Small intestine (tissue), 16 donors: ENCODE measurements at places on chromosomes 6 and 20. TPM values are rescaled to one million over a fixed set of nuclear protein-coding genes. Genes with fewer than 3 reads are reported as not detected.

CPXM1 gene
- 1.8 TPM for polyA plus RNA-seq

MUC22 gene
- polyA plus RNA-seq, result not detected

DNA sequence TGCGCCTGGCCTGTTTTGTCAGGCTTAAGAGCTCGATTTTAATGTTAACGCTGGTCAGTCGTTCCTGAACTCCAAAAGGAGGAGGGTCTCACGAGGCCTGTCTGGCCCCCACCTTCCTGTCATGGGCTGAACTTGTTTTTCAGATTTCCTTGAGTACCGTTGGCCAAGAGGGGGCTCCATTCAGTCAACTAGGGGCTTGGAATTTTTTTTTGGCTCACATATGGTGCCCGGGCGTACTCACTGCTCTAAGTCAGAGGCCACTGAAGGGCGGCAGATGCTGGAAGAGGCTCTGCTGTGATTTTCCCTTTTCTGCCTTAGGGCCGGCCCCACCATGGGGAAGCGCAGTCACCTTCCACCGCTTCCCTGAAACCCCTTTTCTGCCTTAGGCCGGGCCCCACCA is 6.9 kb upstream of the BIRC7 start:
- H3K36me3 ChIP-seq, result no peaks in the 10 kb centered on the region
- DNase-seq, result no peak
- H3K4me1 ChIP-seq, result no peaks in the 10 kb centered on the region
- H3K27me3 ChIP-seq, result peaks cover 34% of the 10 kb centered on the region
- H3K27ac ChIP-seq, result no peak overlapping the region

GRCh38 chr20:63695424-63696305 is 787 bp upstream of the TNFRSF6B start:
- no peak overlapping the region for H3K4me3 ChIP-seq
- no peaks in the 10 kb centered on the region for H3K27me3 ChIP-seq
- H3K36me3 ChIP-seq, result peaks cover 2% of the 10 kb centered on the region
- H3K4me1 ChIP-seq, result peaks cover 2% of the 10 kb centered on the region
- DNase-seq, result no peak

GRCh38 chr6:170208651-170209353 is 82.1 kb downstream of the DLL1 start:
- no peak overlapping the region for H3K27ac ChIP-seq
- H3K4me1 ChIP-seq, result no peaks in the 10 kb centered on the region
- H3K36me3 ChIP-seq, result no peaks in the 10 kb centered on the region
- DNase-seq, result no peak

- DNase-seq, result no peak
- H3K27me3 ChIP-seq, result no peaks in the 10 kb centered on the region
- H3K27ac ChIP-seq, result no peak overlapping the region
- no peaks in the 10 kb centered on the region for H3K36me3 ChIP-seq
- no peaks in the 10 kb centered on the region for H3K4me1 ChIP-seq
- H3K4me3 ChIP-seq, result no peak overlapping the region
Measured at GRCh38 chr6:122696079-122696478, 83.4 kb upstream of the FABP7 start.

DNA sequence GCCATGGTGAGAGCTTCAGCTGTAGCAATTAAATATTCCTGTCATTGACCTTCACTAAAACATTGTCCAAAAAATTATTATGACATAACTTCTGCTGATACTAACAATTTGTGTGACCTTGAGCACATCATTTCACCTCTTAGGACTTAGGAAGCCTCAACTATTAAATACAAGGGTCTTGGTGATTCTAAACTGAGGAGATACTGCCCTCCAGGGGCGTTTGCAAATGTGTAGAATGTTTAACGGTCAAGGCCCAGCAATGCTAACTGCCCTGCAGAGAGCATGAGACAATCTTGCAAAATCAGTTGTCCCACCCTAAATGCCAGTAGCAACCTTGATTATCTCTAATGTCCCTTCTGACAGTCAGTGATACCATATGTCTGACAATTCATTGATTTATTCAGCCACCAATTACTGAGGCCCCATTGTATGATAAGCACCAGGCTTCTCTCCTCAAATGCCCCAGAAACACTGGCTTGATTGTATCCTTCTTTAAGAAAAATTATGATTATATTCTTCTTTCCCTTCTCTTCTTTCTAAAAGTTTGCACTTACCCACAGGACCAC is 284.1 kb upstream of the PLN start:
- no peaks in the 10 kb centered on the region for H3K4me1 ChIP-seq
- no peak overlapping the region for H3K4me3 ChIP-seq
- peak; percentile 7 for DNase-seq
- H3K36me3 ChIP-seq, result no peaks in the 10 kb centered on the region
- H3K27ac ChIP-seq, result no peak overlapping the region

DNA sequence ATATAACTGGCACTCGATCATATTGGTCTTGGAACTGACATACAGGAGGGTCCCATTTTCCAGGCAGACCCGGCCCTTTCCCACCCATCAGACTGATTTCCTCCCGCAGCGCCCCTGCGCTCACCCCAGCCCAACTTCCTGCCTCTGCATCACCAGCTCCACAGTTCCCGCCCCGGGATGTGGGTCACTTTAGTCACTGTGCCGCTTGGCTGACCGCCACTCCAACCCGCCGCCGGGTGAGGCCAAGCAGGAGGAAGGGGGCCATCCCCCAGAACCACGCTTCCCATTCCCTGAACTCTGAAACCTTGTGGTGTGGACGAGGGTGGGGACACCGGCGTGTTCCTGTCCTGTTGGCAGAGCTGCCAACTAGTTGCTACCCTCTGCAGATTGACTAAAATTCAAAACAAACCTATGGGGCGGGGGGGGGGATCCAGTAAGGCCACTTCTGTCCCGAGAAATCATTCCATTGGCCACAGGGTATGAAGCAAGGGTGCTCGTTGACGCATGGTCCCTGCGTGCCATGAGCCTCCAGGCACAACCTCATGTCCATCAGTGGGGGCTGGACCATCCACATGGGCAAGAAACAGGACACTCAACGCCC is 12.3 kb downstream of the TGM2 start:
- H3K36me3 ChIP-seq, result no peaks in the 10 kb centered on the region
- H3K4me1 ChIP-seq, result peaks cover 3% of the 10 kb centered on the region
- no peak overlapping the region for H3K4me3 ChIP-seq
- no peaks in the 10 kb centered on the region for H3K27me3 ChIP-seq

DNA sequence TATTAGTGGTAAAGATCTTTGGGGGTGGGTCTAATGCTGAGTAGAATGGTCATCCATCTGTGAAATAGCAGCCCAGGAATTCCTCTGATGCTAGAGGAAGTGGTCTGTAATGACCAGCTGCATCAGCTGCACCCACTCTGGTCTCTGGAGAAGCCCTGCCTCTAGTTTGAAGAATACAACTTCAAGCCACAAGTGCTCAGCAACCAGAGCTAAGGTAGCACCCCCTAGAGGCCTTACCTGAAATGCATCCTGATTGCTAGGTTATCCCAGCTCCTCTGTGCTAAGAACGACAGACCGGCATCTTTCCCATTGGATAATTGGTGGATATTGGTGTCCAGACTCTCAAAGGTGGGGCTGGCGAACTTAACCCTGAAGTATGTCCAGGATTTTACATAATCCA is 58.2 kb downstream of the DNAH8 start:
- no peaks in the 10 kb centered on the region for H3K4me1 ChIP-seq
- no peak overlapping the region for H3K27ac ChIP-seq
- H3K36me3 ChIP-seq, result no peaks in the 10 kb centered on the region
- no peak overlapping the region for H3K4me3 ChIP-seq
- no peaks in the 10 kb centered on the region for H3K27me3 ChIP-seq
- DNase-seq, result peak; percentile 15

DNA sequence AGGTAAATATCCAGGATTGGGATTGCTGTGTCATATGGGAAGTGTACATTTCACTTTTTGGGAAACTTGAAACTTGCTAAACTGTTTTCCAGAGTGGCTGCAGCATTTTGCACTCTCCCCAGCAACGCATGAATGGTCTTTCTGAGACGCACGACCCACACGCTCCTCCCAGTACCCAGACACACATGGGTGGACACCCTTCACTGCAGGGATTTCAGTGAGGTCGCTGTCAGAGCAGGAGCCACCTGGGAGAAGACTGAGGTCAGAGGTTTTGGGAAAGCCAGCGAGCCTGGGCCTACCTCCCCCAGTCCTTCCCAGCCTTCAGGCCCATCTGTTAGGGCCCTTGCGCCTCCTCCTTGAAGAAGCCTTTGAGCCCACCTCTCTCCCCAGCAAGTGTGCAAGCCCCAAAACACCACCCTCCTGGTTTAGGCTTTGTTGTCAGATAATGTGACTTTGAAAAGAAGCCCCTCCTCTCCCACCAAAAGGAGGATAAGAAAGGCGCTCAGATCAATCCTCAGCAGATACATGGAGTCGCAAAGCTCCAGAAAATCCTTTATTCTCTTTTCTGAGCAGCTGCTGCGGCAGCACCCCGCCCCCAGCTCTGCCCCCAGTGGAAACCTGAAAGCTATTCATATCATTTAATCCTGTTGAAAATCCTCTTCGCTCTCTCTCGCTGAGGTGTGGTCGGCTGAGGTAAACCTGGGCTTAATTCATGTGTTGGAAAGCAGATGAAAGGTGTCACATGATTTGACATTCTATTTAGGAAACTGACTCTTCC is 12.7 kb upstream of the JAG1 start:
- no peak overlapping the region for H3K4me3 ChIP-seq
- H3K27ac ChIP-seq, result no peak overlapping the region
- H3K27me3 ChIP-seq, result no peaks in the 10 kb centered on the region
- no peaks in the 10 kb centered on the region for H3K4me1 ChIP-seq

GRCh38 chr6:47342824-47343223 is 33.1 kb upstream of the TNFRSF21 start:
- no peak for DNase-seq
- peaks cover 10% of the 10 kb centered on the region for H3K4me1 ChIP-seq
- no peak overlapping the region for H3K4me3 ChIP-seq
- no peaks in the 10 kb centered on the region for H3K27me3 ChIP-seq
- H3K36me3 ChIP-seq, result no peaks in the 10 kb centered on the region

DNA sequence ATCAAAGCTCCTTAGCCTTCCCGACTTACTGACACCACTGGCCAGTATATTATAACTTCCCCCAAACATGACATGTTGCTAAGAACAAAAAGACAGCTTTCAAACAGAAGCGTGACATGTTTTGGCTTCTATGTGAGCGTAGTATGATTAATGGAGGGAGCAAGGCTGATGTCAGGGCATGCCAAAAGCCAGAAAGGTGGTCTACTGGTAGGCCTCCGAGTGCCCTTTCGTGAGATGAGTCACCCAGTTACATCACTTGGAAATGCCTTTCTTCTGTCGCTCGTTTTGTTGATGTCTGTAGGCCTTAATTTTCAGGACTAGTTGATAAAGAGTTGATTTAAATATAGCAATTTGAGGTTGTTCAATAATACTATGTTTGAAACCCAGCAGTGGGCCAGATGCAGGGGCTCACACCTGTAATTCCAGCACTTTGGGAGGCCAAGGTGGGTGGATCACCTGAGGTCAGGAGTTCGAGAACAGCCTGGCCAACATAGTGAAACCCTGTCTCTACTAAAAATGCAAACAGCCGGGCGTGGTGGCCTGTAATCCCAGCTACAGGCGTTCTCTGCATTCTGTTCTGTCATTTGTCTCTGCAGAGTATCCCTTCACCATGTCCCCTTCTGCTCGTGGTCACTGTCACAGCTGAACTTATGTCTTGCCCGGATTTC is 53.3 kb downstream of the CNKSR3 start:
- no peaks in the 10 kb centered on the region for H3K4me1 ChIP-seq
- H3K36me3 ChIP-seq, result peaks cover 12% of the 10 kb centered on the region
- H3K27me3 ChIP-seq, result no peaks in the 10 kb centered on the region

DNA sequence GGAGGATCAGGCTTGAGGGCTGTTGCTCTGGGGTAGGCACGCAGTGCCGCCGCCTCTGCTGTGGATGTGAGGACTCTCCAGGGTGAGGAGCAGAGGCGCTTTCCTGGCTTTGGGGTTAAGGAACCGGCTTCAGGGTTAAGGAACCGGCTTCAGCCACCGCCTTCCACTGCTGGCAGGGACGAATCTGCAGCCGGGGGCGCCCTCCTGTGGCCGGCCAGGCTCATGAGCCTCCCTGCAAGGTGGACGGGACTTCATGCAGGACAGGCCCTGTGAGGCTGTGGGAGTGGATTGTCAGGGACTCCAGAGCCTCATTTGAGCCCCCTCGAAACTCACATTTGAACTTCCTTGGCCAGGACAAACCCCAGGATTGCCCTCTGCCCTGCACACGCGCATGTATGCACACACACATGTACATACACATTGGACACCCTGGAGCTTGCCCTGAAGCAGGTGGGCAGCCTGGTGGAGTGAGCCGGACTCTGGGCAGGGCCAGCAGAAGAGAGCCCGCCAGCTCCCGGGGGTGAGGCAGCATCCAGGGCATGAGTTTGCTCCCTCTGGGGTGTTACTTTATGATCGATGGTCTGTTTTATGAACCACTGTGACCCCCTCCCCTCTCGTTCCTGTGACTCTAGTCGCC is 146.9 kb downstream of the PHACTR3 start:
- no peak overlapping the region for H3K27ac ChIP-seq
- no peaks in the 10 kb centered on the region for H3K4me1 ChIP-seq
- H3K27me3 ChIP-seq, result no peaks in the 10 kb centered on the region
- no peaks in the 10 kb centered on the region for H3K36me3 ChIP-seq
- no peak overlapping the region for H3K4me3 ChIP-seq

DNA sequence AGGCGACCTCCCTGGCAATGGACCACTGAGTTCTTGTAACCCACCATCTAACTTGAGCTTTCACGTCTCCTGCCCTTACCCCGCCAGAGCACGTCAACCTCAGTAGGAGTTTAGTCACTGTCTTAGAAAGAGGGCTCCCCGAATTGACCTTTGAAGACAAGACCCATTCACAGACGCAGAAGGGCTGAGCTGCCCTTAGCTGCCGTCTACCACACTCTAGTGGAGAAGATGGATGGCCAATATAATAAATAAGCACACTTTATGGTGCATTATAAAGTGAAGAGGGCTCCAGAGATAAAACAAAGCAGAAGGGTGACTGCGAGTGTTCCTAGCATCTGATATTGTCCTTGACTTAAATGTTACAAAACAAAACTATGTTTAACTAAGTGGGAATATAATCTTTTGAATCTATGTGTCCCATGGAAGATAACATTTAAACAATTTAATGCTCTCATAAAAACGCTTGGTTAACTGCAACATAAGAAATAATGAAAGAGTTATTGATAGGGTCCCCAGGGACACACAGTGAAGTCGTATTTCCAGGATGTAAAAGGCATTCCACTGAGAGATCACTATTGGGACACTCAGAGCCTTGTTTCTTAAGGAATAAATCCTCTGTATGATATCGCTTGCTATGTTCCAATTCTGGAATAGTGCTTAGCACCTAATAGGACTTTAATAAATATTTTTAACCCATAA is 261.1 kb downstream of the THBS2 start:
- no peak for DNase-seq
- H3K27ac ChIP-seq, result no peak overlapping the region

- H3K4me3 ChIP-seq, result peak overlapping the region; percentile 82
- no peaks in the 10 kb centered on the region for H3K27me3 ChIP-seq
- H3K27ac ChIP-seq, result peak overlapping the region; percentile 41
- H3K36me3 ChIP-seq, result peaks cover 24% of the 10 kb centered on the region
- peaks cover 32% of the 10 kb centered on the region for H3K4me1 ChIP-seq
Measured at GRCh38 chr6:32175322-32175710, 568 bp downstream of the AGPAT1 start.

DNA sequence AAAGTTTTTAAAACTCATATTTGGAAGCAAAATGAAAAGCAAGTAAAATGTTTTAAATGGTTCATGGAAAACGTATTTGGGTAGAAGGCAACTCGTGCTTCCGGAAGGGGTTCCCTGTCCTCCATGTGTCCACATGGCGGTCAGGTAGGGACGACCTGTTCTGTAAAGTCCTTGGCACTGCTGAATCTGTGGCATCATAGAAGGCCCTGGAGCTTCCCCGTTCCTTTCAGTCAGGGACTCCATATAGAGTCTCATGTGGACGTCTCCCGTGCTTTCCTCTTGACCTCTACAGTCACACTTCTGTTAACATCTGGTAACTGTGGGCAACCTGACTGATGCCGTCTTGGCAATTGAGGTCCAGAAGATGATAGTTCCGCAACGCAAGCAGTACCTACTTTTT is 11.4 kb downstream of the DYNLT1 start:
- peaks cover 19% of the 10 kb centered on the region for H3K4me1 ChIP-seq
- peak overlapping the region; percentile 18 for H3K27ac ChIP-seq
- H3K27me3 ChIP-seq, result no peaks in the 10 kb centered on the region
